Left lung (tissue), 14 donors: ENCODE measurements at places on chromosomes 4 and X. TPM values are rescaled to one million over a fixed set of nuclear protein-coding genes. Genes with fewer than 3 reads are reported as not detected.

DNA sequence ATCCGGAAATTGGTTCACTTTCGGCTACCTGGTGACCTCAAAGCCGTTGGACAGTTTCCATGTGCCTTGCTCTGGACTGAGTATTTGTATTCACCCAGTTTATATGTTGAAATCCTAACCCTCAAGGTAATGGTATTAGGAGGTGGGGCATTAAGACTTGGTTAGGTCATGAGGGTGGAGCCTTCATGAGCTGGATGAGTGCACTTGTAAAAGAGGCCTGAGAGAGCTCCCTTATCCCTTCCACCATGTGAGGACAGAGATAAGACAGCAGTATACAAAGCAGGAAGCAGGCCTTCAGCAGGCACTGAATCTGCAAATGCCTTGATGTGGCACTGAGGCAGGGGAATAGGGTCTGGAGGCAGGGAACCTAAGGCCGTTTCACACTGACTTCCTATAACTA lies 5.3 kb upstream of the OPHN1 start:
- no peak for DNase-seq
- H3K4me1 ChIP-seq, result peaks cover 3% of the 10 kb centered on the region
- H3K27me3 ChIP-seq, result peaks cover 3% of the 10 kb centered on the region
- H3K27ac ChIP-seq, result no peak overlapping the region
- no peaks in the 10 kb centered on the region for H3K36me3 ChIP-seq
- H3K4me3 ChIP-seq, result no peak overlapping the region

The DSPP gene
- not detected for total RNA-seq

DNA sequence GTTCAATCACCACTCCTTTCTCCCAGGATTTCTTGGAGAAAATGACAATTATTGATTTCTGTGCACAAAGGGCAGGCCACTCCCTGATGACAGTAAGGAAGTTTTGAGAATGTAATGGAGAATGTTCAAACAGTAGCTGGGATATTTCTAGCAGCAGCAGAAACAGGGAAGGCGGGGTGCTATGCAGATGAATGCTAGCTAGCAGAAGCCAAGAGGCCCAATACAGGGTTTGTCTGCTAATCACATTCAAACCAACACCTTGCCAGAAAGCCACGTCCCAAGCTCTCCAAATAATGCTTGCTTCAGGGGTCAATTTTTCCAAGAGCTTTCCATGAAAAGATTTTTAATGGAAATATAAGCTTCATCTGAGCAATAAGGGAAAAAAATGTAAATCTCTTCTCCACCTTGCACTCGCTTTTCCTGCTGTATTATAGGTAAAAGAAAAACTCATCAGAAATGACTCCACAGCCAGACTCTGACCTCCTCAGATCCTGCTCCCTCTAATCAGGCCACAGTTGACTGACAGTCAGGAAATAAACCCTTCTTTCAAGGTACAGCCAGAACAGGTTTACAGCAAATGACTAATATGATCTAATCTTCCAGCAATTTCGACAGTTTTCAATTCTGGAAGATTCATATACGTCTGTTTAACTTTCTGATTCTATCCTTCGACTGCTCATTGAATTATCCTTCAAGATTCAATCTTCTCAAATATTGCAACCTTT lies 84.7 kb upstream of the PCDH19 start:
- no peak overlapping the region for H3K4me3 ChIP-seq
- H3K27me3 ChIP-seq, result no peaks in the 10 kb centered on the region
- H3K4me1 ChIP-seq, result no peaks in the 10 kb centered on the region
- no peak overlapping the region for H3K27ac ChIP-seq
- no peak for DNase-seq

- H3K27me3 ChIP-seq, result no peaks in the 10 kb centered on the region
- peaks cover 35% of the 10 kb centered on the region for H3K4me1 ChIP-seq
- no peaks in the 10 kb centered on the region for H3K36me3 ChIP-seq
- H3K4me3 ChIP-seq, result no peak overlapping the region
- DNase-seq, result peak; percentile 41
- peak overlapping the region; percentile 54 for H3K27ac ChIP-seq
Measured at GRCh38 chr4:76984127-76984526, 34.6 kb downstream of the SEPTIN11 start.

GRCh38 chr4:73258436-73258685 lies 237 bp downstream of the ANKRD17 start:
- no peaks in the 10 kb centered on the region for H3K36me3 ChIP-seq
- DNase-seq, result no peak
- peak overlapping the region; percentile 99 for H3K27ac ChIP-seq

GRCh38 chr4:126701756-126702155 lies 931.0 kb upstream of the INTU start:
- no peak overlapping the region for H3K4me3 ChIP-seq
- DNase-seq, result no peak
- H3K27ac ChIP-seq, result no peak overlapping the region
- H3K36me3 ChIP-seq, result no peaks in the 10 kb centered on the region

- no peak overlapping the region for H3K27ac ChIP-seq
- H3K4me1 ChIP-seq, result no peaks in the 10 kb centered on the region
- no peaks in the 10 kb centered on the region for H3K36me3 ChIP-seq
- no peaks in the 10 kb centered on the region for H3K27me3 ChIP-seq
- no peak overlapping the region for H3K4me3 ChIP-seq
Measured at GRCh38 chr4:52946855-52947254, 84.7 kb downstream of the RASL11B start.

DNA sequence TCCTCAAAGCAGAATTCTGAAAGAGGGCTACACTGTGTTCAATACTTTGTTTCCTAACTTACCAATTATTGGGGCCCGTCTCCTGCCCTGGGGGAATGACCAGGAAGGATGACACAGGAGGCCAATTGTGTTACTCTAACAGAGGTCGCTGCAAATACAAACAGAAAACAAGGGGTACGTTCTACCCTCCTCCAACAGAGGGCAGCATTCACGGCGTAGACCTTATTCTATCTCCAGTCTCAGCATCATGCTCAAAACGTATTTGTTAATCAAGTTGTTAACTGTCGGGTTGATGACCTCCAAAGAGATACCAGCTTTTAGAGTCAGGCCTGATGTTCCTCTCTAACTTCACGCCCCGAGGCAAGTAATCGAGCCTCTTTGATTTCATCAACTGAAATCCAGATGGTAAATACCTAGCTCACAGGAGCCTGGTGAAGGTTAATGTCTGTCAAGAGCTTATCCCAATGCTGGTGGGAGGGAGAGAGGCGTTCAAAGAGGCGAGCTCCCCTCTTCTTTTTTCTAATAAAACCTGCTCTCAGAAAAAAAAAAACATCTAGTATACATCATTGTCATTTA lies 181.0 kb upstream of the KCNIP4 start:
- no peak for DNase-seq
- H3K27ac ChIP-seq, result no peak overlapping the region
- no peaks in the 10 kb centered on the region for H3K27me3 ChIP-seq
- H3K4me3 ChIP-seq, result no peak overlapping the region

The GALNT7 gene
- 27.5 TPM for total RNA-seq

GRCh38 chr4:170674176-170674575 lies 584.4 kb upstream of the AADAT start:
- H3K27ac ChIP-seq, result no peak overlapping the region
- DNase-seq, result no peak
- no peaks in the 10 kb centered on the region for H3K36me3 ChIP-seq
- H3K4me3 ChIP-seq, result no peak overlapping the region
- no peaks in the 10 kb centered on the region for H3K4me1 ChIP-seq

The SRPX2 gene
- total RNA-seq, result 25.1 TPM

DNA sequence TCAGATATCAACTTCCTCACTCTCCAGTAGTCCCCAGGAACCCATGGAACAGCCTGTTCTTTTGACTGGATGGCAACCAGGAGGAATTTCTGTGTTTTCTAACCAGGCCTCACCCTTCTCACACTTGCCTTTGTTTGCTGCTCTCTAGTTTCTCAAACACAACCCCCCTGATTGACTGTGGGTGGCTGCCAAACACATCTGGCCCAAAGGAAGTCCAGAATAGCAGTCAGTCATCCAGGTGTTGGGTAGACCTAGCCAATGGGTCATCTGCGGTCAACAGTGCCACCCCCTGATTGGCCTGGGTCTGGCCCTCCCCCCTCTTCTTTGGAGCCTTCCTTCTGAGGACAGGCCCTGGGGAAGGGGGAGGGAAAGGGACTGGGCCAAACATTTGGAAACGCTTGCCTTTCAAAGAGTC lies 53.7 kb downstream of the MSX1 start:
- no peak overlapping the region for H3K27ac ChIP-seq
- no peak overlapping the region for H3K4me3 ChIP-seq
- no peaks in the 10 kb centered on the region for H3K27me3 ChIP-seq
- H3K36me3 ChIP-seq, result no peaks in the 10 kb centered on the region
- no peaks in the 10 kb centered on the region for H3K4me1 ChIP-seq

- DNase-seq, result peak; percentile 97
- H3K4me1 ChIP-seq, result no peaks in the 10 kb centered on the region
- H3K27ac ChIP-seq, result peak within 1 kb of the TSS; percentile 63
- H3K27me3 ChIP-seq, result no peaks in the 10 kb centered on the region
- H3K36me3 ChIP-seq, result no peaks in the 10 kb centered on the region
- H3K4me3 ChIP-seq, result peak within 1 kb of the TSS; percentile 30
Measured at GRCh38 chr4:137531986-137532868, at the start of gene PCDH18. TSS of gene PCDH18 (minus strand) at chr4:137532494. CDS start at chr4:137532088, 406 bp downstream.

- no peak for DNase-seq
- H3K27ac ChIP-seq, result no peak overlapping the region
- H3K4me1 ChIP-seq, result no peaks in the 10 kb centered on the region
- no peak overlapping the region for H3K4me3 ChIP-seq
Measured at GRCh38 chrX:16651391-16652024, 1.6 kb downstream of the S100G start.

DNA sequence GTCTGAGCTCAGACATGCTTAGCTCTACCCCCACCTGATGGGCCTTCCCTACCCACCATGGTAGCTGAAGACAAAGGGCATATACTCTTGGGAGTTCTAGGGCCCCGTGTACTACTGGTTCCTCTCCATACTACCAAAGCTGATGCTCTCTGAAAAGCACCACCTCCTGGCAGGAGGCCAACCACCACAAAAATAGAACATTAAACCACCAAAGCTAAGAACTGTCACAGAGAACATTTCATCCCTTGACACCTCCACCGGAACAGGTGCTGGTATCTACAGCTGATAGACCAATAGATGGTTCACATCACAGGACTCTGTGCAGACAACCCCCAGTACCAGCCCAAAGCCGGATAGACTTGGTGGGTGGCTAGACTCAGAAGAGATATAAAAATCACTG lies 13.4 kb downstream of the EDA2R start:
- no peak for DNase-seq
- no peaks in the 10 kb centered on the region for H3K4me1 ChIP-seq
- no peaks in the 10 kb centered on the region for H3K36me3 ChIP-seq
- H3K4me3 ChIP-seq, result no peak overlapping the region
- no peak overlapping the region for H3K27ac ChIP-seq

DNA sequence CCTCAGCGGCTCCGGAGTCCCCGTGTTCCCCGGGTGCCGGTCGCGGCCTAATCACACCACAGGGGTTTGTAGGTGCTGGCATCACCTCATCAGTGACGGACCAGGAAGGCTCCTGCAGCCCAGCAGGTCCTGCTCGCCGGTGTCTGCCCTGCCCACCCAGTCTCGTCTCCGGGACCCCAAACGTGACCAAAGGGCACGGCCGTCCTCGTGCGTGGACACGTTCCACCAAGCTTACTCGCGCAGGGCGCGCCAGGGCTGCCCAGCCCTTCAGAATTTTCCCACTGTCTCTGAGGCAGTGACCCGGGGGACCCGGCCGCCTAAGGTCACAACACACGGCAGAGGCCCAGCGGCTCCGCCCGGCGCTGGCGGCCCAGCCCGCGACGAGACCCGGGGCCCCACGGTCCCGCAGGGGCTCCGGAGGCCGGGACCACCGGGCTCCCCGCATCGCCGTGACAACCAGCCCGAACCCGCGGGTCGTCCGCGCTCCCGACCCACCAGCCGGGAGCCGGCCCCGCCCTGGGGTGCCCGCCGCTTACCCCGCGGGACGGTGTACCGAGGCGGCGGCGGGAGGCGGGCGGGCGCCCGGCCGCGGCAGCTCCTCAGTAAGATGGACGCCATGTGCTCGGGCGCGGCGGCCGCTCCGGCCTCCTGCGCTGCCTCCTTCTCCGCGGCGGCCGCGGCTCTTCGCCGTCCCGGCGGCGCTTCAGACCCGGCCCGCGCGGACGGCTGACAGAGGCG lies 454 bp downstream of the LETM1 start:
- DNase-seq, result no peak
- H3K36me3 ChIP-seq, result no peaks in the 10 kb centered on the region
- H3K27me3 ChIP-seq, result no peaks in the 10 kb centered on the region
- peaks cover 41% of the 10 kb centered on the region for H3K4me1 ChIP-seq
- peak overlapping the region; percentile 87 for H3K4me3 ChIP-seq
- H3K27ac ChIP-seq, result peak overlapping the region; percentile 19

GRCh38 chr4:165094873-165095272 lies 17.8 kb downstream of the TMEM192 start:
- H3K4me3 ChIP-seq, result no peak overlapping the region
- H3K27me3 ChIP-seq, result no peaks in the 10 kb centered on the region
- no peaks in the 10 kb centered on the region for H3K4me1 ChIP-seq
- no peak overlapping the region for H3K27ac ChIP-seq
- no peak for DNase-seq

The TEX13C gene
- not detected for total RNA-seq

GRCh38 chr4:137664046-137664387 lies 131.7 kb upstream of the PCDH18 start:
- peak; percentile 52 for DNase-seq
- no peaks in the 10 kb centered on the region for H3K36me3 ChIP-seq
- peak overlapping the region; percentile 6 for H3K27ac ChIP-seq
- no peak overlapping the region for H3K4me3 ChIP-seq
- no peaks in the 10 kb centered on the region for H3K4me1 ChIP-seq
- H3K27me3 ChIP-seq, result no peaks in the 10 kb centered on the region

The TLR1 gene
- 13.4 TPM for total RNA-seq

The MAB21L2 gene
- total RNA-seq, result not detected

- no peak overlapping the region for H3K4me3 ChIP-seq
- no peaks in the 10 kb centered on the region for H3K36me3 ChIP-seq
- no peak overlapping the region for H3K27ac ChIP-seq
- H3K27me3 ChIP-seq, result no peaks in the 10 kb centered on the region
Measured at GRCh38 chr4:183124228-183124627, 25.2 kb downstream of the WWC2 start.

The MXRA5 gene
- 51.7 TPM for total RNA-seq

The RASL11B gene
- total RNA-seq, result 0.52 TPM

GRCh38 chrX:20487227-20487626 lies 220.5 kb upstream of the RPS6KA3 start:
- no peaks in the 10 kb centered on the region for H3K36me3 ChIP-seq
- no peaks in the 10 kb centered on the region for H3K4me1 ChIP-seq
- no peaks in the 10 kb centered on the region for H3K27me3 ChIP-seq
- H3K4me3 ChIP-seq, result no peak overlapping the region
- no peak for DNase-seq

The ZNF732 gene
- total RNA-seq, result 0.21 TPM

The HSD17B11 gene
- 79.4 TPM for total RNA-seq

- no peaks in the 10 kb centered on the region for H3K4me1 ChIP-seq
- no peak overlapping the region for H3K4me3 ChIP-seq
- H3K27me3 ChIP-seq, result no peaks in the 10 kb centered on the region
- no peaks in the 10 kb centered on the region for H3K36me3 ChIP-seq
Measured at GRCh38 chrX:72663737-72664136, 50.4 kb downstream of the PHKA1 start.

The CLCN4 gene
- total RNA-seq, result 7.8 TPM

- H3K4me1 ChIP-seq, result peaks cover 45% of the 10 kb centered on the region
- H3K4me3 ChIP-seq, result peak overlapping the region; percentile 39
- H3K27ac ChIP-seq, result peak overlapping the region; percentile 17
- no peaks in the 10 kb centered on the region for H3K36me3 ChIP-seq
- no peak for DNase-seq
Measured at GRCh38 chr4:56655627-56656345, 25.3 kb downstream of the HOPX start.
